T-helper 1 cell (primary cell): ENCODE measurements at places on chromosomes 11 and 22.

- no peak for DNase-seq
Measured at GRCh38 chr22:25765016-25765367, 23.0 kb downstream of the MYO18B start.

DNA sequence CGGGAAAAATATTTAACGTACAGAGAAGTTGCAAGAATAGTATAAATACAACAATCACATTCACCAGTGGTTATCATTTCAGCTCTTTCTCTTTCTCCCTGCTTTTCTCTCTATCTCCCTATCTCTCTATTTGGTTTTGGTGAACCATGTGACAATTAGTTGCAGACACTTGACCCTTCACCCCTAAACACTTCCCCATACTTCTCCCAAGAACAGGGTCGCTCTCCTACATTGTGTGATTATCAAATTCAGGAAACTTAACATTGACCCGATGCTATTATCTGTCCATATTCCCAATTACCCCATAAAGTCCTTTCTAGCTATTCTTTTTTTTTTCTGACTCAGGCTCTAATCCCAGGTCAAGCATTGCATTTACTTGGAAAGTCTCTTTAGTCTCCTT is 4.8 kb upstream of the CYB5R3 start:
- no peak for DNase-seq

DNA sequence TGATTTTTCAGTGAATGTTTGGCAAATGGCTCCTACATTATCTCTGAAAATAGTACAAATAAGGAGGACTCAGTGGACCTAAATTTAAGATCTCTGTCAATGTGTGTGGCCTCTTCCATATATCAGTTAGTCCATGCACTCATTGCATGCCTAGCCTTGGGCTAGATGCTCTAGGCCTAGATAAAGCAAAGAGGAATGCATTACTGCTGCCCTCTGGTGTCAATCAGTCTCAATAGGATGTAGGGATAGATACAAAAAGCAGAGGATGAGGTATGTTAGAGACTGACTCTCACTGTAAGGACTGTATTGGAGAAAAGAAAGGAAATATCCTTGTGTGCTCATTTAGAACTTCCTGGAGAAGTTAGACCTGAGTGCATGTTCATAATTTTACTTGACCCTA is 42.0 kb downstream of the MS4A2 start:
- DNase-seq, result no peak

GRCh38 chr11:125959931-125960330 is 14.1 kb downstream of the VSIG10L2 start:
- DNase-seq, result no peak

- no peak for DNase-seq
Measured at GRCh38 chr11:58527429-58527828, 19.5 kb upstream of the OR5B21 start.

- no peak for DNase-seq
Measured at GRCh38 chr11:30786256-30787110, 200.3 kb upstream of the MPPED2 start.

DNA sequence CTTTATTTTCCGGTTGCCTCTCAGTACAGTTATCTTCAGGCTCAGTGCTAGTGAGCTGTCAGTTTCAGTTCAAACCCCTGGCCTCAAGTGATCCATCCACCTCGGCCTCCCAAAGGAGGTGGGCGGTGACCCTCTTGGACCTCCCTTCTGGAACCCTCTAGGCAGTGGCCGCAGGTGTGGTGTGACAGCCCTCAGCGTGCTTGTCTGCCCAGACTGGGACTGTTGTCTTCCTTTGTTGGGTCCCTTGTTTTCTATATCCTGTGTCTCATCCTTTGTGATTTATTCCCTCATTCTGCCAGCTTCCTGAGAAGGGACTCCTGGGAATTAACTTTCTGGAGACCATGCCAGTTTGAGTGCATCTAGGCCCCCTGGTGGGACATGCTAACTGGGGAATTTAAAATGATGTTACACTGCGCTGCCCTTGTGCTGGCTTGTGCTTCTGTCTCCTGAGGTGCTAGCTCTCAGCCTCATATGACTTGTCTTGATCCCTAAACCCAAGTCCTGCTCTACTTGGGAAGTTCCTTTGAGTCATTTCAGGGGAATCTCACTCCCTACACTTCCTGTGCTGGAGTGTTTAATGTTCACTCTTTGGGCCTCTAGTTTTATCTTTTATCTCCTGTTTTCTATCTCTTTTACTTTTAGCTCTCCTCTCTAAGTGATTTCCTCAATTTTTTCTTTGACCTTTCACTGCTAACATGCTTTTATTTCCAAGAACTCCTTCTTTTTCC is 19.4 kb downstream of the MED15 start:
- DNase-seq, result no peak

- DNase-seq, result no peak
Measured at GRCh38 chr11:86106916-86107315, 38.0 kb upstream of the PICALM start.

DNA sequence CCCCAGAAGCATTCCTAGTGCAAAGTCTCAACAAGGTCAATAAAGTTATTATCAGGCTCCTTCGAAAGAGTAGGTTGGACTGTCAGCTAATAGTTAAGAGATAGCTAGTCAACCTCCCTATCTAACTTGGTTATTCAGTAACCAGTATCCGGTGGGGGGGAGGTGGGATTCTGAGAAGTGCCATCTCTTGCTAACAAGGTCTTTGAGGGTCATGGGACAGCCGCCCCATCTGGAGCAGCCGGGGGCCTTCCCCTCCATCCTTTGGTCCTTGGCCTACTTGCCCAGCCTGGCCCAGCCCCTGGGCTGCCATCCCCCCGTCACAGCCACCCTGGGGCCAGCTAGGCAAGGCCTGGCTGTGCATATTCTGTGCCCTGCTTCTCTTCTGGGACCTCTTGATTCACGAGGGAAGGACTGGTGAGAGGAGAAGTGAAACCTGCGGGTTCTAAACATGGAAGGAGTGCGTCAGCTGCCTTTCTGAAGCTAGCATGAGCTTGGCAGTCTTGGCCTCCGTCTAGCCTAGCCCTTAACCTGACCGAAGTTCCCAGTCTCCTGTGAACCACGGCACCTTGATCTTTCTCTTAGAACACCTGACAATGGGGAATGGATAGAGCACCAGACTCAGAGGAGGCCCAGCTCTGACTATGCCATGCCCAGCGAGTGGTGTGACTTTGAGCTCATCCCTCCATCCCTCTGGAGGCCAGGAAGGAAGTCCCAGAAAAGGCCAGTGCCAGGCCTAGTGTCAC is 9.3 kb downstream of the SLC37A2 start:
- DNase-seq, result no peak

- DNase-seq, result no peak
Measured at GRCh38 chr22:46165977-46166376, 15.7 kb downstream of the PPARA start.

GRCh38 chr11:68159161-68159560 is 38.0 kb upstream of the CHKA start:
- no peak for DNase-seq
